ENCODE measurements at places on chromosomes 7 and 10.

- no peak for DNase-seq
These were observed 13.4 kb downstream of the CTBP2 start for GRCh38 chr10:125146791-125147579.

GRCh38 chr10:69467928-69468750, 16.9 kb downstream of the TSPAN15 start:
- DNase-seq = no peak

DNA sequence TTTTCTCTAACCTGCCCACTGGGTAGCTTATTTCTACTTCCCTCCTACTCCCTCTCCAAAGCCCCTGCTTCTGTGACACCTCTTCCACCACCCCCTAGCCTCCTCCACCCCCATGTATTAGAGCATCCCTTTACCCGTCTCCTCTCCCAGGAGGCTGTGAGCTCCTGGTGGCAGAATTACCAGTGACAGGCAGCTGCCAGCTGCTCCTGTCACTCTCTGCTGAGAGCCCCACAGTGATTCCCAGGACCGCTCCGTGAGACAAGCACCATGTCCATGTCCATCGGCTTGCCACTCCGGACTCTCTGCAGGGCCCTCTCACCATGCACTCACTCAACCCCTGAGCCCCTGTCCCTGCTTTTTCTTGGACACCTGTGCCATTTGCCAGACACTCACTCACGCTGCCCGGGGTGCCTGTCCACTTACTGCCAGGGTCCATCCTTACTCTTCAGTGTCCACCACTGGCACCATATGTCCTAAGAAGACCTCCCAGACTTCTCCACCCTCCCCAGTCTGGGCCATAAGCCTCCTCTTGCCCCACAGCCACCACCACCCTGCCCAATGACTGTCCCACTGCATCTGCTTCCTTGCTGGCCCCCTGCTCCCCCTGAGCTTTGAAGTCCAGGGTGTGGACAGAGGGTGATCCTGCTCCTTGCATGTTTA, 9.8 kb downstream of the WDFY4 start:
- DNase-seq = no peak

DNA sequence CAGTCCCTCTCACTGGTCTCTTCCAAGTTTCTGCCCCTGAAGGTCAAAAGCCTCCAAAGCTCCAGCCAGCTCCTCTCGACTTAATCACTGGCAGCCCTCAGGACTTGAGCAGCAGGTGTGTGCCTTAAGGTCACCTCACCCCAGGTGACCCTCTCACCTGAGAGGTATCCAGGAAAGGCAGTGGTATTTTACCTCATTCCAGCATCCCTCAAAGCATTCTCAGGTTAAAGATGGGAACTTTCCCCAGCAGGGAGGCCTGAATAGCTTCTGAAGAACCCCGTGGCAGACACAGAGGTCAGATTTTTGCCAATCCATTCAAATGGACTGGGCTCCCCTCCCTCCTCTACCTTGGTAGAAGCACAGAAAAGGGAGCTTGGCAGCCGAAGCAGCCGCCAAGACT, 148.2 kb downstream of the GFRA1 start:
- DNase-seq = no peak

DNA sequence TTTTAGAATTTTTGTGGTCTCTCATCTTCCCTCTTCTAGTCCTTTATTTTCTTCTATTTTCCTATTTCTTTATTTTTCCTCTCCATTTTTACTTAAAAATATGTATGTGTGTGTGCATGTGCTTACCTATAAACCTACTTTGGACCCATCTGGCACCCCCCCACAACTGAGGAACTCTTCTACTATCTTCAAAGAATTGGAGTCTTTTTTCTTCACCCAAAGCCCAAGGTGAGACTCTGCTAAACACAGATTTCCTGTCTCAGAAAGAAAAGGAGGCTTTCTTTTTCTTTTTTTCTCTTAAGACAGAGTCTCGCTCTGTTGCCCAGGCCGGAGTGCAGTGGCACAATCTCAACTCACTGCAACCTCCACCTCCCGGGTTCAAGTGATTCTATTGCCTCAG, 24.2 kb downstream of the PRTFDC1 start:
- DNase-seq = no peak

DNA sequence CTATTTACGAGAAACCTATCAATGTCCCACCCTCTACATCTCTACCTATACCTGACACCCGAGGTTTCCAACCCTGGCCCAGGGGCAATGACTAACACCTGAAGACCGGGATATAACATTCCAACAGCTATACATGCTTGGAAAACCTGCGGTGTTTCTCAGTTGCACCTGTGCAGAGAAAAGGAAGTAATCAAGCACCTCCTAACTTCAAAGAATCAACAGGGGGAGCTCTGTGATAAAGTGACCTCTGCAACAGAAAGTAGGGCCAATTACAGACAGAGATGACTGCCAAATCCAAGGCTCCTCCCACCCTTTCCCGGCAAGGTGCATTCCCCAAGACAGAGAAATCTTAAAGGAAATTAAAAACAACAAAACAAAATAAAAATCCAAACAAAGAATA, 41.3 kb downstream of the CCDC6 start:
- DNase-seq = peak; percentile 3

DNA sequence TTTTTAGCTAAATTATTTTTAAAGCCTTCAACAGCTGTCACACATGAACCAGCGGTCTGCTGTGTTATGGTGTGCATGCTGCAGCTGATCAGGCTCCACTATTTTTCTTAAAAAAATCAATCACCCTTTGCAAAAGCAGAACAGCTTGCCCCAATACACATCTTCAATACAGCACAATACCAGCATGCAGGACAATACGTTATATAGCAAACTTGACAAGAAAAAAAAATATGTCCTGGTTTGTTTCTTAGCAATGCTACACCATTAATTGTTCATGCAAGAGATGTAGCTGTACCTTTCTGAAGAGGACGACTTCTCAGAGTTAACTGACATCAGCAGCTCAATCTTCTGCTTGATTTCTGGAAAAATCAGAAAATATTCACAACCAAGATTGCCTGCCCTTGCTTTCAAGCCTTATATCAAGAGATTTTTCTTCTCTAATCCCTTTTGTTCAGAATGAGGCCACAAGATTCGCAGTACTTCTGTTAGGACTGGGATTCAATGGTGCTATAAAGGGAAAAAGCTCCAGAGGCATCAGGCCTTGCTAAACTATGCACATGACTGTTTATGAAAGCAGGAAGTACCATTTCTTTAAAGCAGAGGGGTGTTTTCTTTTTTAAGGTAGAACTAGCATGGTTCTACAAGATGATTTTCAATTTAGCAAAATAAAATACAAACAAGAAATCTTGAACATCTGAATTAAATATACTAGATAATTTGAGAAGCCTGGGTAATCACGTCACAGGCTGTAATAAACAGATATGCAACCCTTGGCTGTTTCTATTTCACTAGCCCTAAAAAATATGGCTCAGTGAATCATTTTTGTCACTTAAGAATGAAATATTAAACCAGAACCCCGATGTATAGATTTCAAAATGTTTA, 120.0 kb downstream of the SRPK2 start:
- peak; percentile 42 for DNase-seq

- no peak for DNase-seq
These were observed 210.3 kb downstream of the CHRM2 start for GRCh38 chr7:137078781-137079180.

DNA sequence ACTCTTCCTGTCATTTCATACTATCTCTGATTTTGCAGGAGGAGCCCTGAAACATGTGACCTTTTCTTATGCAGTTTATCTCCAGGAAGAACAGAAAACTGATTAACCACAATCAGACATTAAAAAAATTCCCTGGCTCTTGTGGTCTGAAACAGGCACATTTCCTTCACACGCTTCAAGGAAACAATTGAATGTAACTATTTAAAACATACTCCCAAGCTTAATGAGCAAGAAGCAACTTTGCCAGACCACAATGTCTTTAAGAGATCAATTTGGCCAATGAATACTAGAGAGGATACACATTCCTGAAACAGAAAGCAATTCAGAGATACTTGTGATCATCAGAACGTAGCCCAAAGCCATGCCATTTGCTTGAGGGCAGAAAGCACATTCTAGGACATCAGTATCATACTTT, 65.8 kb downstream of the PIP4K2A start:
- DNase-seq = no peak

DNA sequence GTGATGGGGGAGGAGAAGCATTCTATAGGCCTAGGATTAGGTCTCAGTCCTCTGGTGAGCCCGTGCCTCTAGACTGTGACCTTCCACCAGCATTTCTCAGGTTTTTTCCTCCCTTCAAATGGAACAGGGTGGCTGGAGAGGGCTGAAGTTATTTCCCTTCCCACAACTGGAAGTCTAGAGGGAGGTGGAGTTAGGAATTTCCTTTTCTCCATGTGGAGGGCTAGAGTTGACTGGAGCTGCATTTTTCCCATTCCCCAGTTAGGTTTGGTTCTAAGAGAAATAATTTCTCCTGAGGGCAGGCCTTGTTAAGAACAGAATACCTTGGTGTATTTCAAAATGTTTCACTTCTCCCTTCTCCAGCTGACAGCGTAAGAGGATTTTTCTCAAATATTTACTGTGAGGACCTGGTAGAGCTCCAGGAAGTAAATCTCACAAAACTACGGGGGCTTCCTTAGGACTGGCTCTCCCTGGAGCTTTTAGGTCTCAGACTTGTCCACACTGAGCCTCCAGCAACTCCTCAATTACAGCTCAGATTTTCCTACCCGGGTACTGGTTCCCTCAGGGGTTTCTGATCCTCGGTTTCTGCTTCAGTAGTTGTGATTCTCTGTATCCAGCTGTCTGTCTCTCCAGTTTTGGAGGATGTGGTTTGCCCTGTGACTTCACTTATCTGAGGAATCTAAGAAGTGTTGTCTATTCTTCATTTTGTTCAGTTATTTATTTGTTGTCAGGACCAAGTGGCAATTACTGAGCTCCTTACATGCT, 6.0 kb upstream of the REEP3 start:
- no peak for DNase-seq

DNA sequence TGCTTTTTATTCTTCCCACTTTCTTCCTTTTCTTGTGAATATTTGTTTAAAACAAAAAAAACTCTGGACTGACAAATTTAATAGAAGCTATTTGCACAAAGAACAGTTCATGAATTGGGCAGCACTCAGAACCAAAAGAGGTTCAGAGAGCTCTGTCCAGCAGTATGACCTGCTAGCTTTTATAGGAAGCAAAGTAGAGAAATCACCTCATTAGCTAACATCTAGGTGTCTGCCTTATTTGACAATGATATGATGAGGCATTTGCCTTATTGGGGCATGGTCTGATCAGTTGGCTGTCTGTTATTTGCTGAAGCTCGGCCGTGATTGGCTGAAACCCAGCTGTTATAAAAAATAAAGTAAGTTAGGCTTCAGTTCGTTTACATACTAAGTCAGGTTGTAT, 819 bp upstream of the TRIM4 start:
- no peak for DNase-seq

- no peak for DNase-seq
These were observed 734 bp upstream of the VGF start for GRCh38 chr7:101165958-101166647.

- no peak for DNase-seq
These were observed 9.5 kb downstream of the RHOBTB1 start for GRCh38 chr10:60934215-60935175.

- no peak for DNase-seq
These were observed at the start of gene CABCOCO1 for GRCh38 chr10:61662794-61663259. TSS of gene CABCOCO1 (plus strand) at chr10:61662929. CDS start at chr10:61662973, 44 bp downstream.

DNA sequence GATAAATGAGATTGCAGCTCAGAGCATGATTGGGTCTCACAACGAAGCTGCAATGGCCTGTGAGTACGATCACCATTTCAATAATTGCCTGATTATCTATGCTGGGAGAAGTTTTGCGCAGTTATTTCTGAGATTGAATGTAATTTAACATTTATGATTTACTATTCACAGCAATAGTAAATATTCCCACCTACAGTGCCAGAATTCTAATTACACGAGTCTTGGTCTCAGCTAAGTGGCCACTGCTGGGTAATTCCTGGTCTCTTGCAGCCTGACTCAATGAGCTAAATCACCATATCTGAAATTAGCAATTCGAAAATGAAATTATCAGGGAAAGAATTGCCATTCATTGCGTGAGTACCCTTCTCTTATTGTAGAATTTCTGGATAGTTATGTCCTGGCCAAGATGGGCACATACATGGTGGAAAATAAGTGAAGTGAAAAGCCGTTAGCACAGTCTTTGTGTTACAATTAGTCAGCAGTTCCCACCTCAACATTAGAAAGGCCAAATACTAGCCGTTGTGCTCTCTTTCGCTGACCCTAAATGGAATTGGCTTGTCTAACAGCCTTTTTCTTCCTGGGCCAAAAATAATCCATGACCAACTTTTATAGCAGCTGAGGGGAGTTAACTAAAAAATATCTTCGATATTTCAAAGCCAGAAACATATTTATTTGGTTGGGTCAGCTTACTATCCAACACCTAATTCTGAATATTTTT, 681.0 kb upstream of the C7orf33 start:
- DNase-seq = no peak

- DNase-seq = no peak
These were observed 69.6 kb downstream of the NT5C2 start for GRCh38 chr10:103123282-103124024.

- no peak for DNase-seq
These were observed 29.0 kb upstream of the GNA12 start for GRCh38 chr7:2873146-2873545.

DNA sequence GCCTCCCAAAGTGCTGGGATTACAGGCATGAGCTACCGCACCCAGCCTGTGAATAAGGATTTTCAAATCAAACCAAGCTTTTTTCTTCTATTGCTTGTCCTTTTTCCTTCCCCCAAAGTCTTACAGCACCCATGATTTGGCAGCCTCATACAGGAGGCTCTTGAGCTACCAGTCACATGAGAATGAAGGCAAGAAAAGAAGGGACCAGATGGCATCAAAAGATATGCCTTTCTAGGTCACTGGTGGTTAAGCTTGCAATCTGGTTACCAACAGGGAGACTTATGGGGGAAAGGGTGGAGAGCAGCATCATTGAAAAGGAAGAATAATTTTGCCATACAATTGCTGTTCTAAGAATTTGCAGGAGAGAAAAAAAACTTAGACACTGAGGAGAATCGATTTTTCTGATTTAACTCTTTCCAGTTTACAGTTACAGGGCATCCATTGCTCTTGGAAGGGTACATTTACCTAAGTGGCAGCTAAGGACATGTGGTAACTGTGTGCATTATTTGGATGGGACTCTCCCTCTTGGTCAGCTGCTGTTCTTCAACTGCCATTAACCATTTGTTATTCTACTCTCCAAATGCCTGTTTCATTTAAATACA, 29.5 kb downstream of the SMNDC1 start:
- DNase-seq = peak; percentile 20

DNA sequence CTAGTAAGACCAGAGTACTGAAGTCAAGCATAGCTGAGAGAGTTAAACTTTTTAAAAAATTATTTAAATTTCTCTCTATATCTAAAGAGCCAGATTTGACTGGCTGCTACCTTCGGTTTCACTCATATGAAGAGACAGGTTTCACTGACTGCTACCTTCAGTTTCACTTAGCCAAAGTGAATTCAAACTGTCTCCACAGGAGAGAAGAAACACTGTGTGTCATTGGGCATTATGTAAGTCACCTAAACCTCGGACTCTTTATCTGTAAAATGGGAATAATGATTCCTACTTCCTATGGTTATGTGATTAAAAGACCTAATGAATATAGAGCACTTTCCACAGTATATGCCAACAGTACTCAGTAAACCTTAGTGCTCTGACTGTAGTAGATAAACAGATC, 41.6 kb upstream of the MET start:
- DNase-seq = no peak
